Stimulated activated CD4-positive, alpha-beta T cell treated with anti-CD3 and anti-CD28 coated beads, Interleukin-4, amount 100 ng/mL, for 1 hour (primary cell): ENCODE measurements at places on chromosomes 6 and 20.
A peak's percentile ranks its signal among the peaks of the same experiment; 100 is the strongest.

- DNase-seq = no peak
These were observed 325.4 kb downstream of the RNF144B start for GRCh38 chr6:18712595-18712994.

DNA sequence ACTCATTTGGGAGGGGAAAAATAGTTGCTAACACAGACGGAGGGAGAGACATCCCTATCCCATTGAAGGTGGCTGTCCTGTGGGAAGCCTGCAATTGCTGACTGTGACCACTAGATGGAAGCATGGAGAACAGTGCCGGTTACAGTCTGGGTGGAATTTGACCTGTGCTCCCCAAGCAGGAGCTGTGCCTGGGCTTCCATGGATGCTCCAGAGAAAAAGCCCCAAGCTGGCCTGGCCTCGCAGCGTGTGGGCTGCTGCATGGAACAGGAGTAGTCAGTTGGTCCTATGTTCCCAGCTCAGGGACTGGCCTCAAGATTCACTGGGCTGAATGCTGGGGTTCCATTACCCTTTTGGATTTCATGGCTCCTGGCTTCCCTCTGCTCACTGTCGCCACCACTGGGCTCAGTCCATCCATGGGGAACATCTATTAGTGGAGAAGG lies 116.3 kb upstream of the CHD6 start:
- peak; percentile 6 for DNase-seq

GRCh38 chr20:14709439-14709838 lies 372.0 kb upstream of the FLRT3 start:
- no peak for DNase-seq

GRCh38 chr6:87903323-87903722 lies 144.3 kb upstream of the SPACA1 start:
- no peak for DNase-seq

- no peak for DNase-seq
These were observed 30.4 kb downstream of the SRSF3 start for GRCh38 chr6:36624461-36625157.

- no peak for DNase-seq
These were observed 33.3 kb downstream of the TNFRSF21 start for GRCh38 chr6:47276377-47276776.

GRCh38 chr20:5000263-5001173 lies 792 bp downstream of the SLC23A2 start:
- peak; percentile 24 for DNase-seq

- DNase-seq = no peak
These were observed 417.3 kb upstream of the ARID1B start for GRCh38 chr6:156359912-156360311.

DNA sequence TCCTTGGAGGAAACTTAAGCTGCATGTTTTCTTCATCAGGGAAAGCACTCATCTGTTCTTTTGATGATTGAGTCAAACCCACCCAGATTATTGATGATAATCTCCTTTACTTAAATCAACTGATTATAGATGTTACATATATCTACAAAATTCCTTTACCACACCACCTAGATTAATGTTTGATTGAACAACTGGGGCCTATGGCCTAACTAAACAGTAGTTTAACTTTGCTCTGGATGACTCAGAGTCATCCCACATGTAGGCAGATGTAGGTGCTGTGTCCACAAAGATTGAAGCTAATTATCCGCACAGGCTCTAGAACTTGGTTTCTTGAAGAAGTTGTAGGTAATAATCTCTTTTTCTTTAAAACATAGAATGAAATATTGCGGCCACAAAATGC lies 42.2 kb downstream of the PKIB start:
- no peak for DNase-seq

DNA sequence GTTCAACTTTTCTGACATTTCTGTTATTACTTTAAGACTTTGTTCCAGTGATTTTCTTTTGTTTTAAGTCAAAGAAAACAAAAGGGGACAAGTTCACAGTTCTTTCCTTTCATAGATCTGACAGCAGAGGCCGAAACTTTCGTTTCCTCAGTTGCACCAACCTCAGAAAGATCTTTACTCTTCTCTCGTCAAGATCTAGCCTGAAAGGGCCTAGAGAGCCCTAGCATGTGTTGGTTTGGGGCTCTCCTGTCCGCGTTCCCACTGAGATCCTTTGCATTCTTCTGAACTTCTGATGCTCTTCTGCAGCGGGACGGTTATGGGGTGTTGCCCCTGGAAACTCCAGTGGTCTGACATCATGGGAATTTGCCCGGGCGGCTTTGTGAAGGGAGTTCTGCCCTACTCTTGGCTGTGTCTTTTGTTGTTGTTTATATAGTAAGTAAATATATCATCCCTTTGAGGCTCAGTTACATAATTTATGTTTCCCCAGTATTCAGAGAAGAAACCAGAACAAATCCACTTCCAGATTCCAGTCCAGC lies 129.1 kb downstream of the SASH1 start:
- DNase-seq = no peak

DNA sequence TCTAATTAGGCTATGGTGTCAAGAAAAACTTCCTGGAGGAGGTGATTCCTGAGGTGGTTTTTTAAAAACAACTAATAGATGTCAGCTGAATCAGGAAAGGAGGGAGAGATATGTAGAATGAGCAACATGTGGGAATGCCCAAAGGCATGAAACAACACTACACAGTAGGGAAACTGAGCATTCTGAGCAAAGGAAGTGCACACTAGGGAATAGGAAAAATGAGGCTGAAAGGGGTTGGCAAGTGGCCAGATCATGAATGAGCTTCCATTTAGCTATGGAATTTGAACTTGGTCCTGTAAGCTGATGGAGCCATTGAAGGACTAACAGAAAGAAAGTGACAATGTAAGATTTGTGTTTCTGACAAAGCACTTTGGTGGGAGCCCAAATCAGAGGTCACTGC lies 16.9 kb upstream of the SLC35F1 start:
- DNase-seq = no peak

DNA sequence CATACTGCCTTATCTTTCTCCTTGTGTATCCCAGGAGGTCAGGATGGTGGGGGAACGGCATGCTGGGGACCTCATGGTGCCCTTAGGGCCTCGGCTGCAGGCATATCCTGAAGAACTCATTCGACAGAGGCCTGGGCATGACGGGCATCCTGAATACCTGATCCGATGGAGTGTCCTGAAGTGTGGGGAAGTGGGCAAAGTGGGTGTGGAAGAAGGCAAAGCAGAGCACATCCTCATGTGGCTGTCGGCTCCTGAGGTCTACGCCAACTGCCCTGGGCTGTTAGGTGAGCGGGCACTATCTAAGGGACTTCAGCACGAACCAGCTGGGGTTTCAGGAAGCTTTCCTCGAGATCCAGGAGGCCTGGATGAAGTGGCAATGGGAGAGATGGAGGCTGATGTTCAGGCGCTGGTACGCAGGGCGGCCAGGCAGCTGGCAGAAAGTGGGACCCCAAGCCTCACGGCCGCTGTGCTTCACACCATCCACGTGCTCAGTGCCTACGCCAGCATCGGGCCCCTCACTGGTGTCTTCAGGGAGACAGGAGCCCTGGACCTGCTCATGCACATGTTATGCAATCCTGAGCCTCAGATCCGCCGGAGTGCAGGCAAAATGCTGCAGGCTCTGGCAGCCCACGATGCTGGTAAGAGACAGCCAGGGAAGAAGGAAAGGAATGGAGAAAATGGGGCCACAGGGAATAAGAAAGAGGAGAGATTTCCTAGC lies 2.4 kb downstream of the CUL9 start:
- DNase-seq = no peak

- no peak for DNase-seq
These were observed 128.4 kb upstream of the PLN start for GRCh38 chr6:118419448-118420394.

- DNase-seq = no peak
These were observed 12.1 kb downstream of the ACSS2 start for GRCh38 chr20:34888468-34888867.

- no peak for DNase-seq
These were observed 69.8 kb upstream of the TINAG start for GRCh38 chr6:54238396-54238795.

DNA sequence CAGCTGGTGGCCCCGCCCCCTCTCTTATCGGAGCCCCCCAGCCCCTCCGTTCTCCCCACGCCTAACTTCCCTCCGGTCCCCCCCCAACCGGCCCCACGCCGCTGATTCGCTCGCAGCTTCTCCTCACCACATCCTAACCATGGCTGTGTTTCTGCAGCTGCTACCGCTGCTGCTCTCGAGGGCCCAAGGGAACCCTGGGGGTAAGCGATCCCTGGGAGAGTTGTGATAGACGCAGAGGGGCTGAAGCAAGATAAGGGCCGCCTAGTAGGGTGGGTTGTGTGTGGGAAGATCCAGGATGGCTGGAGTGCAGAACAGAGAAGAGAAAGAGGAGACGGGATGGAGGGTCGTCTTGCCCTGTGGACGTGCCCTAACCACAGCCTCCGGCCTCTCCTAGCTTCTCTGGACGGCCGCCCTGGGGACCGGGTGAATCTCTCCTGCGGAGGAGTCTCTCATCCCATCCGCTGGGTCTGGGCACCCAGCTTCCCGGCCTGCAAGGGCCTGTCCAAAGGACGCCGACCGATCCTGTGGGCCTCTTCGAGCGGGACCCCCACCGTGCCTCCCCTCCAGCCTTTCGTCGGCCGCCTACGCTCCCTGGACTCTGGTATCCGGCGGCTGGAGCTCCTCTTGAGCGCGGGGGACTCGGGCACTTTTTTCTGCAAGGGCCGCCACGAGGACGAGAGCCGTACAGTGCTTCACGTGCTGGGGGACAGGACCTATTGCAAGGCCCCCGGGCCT lies at the start of gene MPIG6B:
TSS of gene MPIG6B (plus strand) at position 129 of the 735 bp plus-strand sequence. CDS start at position 140, 11 bp downstream.
- DNase-seq = no peak

DNA sequence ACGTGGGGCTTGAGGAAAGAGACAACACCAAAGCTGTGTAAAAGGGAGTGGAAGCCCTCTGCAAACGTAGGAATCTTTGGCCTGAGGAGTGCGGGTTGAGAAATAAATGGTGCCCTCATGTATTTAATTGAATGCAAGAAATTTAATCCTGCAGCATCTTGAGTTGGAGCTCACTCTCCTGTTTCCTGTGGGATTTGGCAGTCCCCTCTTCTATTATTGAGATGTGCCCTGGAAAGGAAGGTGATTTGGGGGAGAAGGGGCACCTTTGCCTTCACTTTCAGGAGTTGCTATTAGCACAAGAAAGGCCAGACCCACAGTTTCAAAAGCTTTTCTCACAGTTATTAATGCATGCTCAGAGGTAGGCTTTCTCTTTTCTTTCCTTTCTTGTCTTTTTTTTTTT lies 201.4 kb upstream of the HDDC2 start:
- DNase-seq = no peak

GRCh38 chr6:167796192-167796981 lies 30.3 kb upstream of the AFDN start:
- DNase-seq = no peak

DNA sequence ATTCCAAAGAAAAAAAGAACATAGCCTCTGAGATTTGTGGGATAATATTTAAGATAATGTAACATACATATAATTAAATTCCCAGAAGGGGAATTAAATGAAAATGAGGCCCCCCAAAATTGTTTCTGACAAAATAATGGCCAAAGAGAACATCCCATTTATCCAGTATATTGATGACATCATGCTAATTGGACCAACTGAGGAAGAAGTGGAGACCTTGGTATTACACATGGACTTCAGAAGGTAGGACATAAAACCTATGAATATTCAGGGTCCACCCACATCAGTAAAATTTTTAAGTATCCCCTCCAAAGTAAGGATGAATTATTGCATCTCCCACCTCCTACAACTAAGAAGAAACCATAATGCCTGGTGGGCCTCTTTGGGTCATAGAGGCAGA lies 15.6 kb upstream of the RBM24 start:
- DNase-seq = no peak

DNA sequence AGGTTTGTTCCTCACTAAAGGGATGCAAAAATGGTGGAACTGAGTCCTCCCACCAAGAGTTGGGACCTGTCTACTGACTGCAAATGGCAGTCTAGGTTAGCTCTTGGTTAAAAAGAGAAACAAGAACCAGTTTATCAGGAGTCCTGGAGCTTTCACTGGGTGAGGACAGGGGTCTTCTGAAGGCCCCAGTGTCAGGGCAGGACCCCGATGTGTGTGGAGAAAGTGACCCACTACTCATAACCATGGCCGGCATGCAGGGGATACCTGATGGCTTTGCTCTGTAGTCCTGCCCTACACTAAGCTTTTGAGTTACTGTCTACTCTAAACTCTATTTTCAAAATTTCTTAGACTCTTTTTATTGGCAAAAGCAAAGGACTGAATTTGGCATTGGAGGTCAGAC lies 220.5 kb downstream of the ANKRD60 start:
- no peak for DNase-seq

DNA sequence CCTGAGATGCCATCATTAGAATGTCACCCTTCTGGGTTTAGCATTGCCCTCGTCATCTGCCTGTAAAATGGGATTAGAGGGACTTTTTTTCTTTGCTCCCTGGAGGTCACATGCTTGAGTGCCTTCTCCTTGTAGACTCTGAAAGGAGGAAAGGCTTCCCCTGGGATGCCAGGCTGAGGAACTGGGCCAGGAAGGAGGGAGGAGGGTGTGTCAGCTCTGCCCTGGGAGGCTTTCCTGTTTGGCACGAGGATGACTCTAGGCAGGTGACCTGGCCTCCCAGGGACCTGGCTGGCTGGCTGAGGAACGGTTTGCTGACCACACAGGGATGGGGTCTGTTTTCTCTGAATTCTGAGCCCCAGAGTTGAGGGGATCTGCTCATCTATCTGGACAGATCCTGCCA lies 137.9 kb upstream of the RNF24 start:
- no peak for DNase-seq

DNA sequence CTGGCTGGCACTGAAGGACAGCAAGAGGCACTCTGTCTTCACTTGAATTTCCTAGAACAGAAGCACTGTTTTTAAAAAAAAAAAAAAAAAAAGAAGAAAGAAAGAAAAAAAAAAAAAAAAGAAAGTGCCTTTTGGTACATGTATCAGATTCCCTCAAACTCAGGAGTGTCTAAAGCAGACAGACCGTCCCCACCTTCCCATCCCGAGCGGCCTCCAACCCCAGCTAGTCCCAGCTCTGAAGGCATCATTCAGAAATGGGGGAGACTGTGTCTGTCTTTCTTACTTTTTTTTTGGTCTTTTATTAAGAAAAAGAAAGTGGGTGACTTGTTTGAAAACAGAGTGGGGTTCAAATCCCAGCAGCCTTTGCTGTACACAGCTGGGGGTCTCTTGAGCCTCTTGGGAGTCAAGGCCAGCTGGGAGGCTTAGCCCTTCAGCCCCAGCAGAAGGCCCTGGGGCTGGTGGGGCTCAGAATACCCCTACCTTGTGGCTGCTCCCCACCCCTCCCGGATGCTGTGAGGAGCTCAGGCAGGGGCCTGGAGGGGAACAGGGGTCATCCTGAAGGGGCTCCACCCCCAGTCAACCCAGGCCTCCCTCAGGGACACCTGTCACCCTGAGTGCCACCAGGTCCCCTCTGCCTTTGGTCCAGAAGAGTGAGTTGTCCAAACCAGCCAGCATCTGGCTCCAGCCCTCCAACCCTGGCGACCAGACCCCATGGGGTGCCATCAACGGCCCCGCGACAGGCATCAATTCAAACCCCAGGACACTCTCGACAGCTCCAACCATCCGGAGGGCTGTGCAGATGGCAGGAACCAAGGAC lies 128.3 kb downstream of the TAF4 start:
- DNase-seq = no peak

DNA sequence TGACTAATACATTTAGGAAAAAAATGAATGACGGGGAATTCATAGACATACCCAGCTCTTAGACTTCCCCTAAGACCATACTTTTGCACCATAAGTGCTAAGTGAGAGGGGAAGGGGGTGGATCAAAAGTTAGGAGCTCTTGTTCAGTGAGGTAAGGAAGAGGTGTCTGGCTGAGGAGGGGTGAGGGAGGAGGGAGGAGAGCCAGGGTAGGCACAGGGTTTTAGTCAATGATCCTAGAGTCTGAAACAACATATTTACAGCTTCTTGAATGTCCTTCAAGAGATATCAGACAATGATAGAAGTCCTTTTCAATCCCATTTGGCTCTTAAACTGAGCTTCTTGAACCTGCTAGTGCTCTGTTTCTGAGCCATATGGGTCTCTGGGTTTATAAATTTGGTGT lies 135.4 kb downstream of the FNDC1 start:
- DNase-seq = no peak
